NCI-H446 (cell line): ENCODE measurements at places on chromosomes 7 and 10.

GRCh38 chr10:16999665-17000451, 129.8 kb downstream of the CUBN start:
- no peak for DNase-seq

GRCh38 chr7:74174606-74175082, 488 bp downstream of the EIF4H start:
- DNase-seq: peak; percentile 2

DNA sequence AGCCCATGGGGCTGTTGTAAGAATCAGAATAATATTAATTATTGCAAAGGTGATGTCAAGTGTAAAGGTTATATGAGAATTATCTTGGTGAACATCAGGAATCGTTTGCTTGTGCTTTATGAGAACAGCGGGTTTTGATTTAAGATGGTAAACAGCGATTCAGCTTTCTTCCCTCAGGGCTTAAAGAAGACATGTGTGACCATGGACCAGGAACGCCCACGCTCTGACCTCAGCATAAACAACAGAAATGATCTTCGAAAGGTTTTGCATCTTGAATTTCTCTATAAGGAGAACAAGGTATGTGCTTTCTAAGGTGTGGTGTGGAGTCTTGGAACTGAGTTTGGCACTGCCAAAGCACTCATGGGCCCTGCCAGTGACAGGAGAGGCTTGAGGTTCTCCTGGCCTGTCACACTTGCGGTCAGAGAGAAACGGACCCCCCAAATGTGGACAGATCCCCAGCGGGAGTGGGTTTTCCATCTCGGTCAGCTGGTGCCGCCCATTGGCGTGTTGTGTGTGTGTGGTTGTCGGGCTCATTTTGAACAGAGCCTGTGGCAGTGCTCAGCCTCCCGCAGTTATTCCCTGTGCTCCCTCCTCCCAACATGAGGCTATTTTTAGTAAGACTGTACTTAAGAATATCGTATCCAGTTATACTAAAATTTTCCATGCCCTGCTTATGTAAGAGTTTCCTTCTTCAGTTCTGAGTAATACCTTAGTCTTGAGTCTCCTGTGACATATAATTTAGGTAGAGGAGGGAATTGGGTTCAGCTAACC, 7.2 kb downstream of the MINDY4 start:
- no peak for DNase-seq

DNA sequence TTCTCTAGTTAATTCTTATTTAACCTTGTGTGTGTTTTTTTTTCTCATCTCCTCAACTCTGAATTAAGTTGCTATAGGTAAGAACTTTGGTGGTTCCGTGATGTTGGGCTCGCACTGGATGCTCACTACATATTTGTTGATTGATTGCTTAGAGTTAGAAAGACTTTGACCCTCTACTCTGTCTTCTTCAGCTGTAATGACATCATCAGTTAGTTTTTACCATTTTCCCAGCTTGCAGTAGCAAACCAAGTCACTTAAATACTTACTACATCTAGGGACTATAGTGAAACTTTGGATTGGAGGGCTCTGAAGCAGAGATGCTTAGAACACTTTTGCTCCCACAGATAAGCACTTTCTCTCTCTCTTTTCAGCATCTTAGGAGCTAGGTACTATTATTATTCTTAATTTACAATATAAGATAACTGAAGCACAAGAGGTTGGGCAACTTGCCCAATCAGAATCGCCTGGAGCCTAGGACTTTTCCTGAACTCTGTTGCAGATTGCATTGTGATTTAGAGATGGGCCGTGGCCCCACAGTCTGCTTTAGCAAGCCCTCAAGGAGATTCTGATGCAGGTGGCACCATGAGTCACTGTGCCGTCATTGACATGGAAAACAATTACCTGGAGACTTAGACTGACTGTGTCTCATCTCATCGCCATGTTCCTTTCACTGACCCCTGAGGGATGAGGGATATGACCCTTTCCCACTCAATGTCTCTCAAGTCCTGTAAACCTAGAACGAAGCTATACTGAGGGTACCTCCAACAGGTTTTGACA, 471.9 kb upstream of the PODXL start:
- no peak for DNase-seq

DNA sequence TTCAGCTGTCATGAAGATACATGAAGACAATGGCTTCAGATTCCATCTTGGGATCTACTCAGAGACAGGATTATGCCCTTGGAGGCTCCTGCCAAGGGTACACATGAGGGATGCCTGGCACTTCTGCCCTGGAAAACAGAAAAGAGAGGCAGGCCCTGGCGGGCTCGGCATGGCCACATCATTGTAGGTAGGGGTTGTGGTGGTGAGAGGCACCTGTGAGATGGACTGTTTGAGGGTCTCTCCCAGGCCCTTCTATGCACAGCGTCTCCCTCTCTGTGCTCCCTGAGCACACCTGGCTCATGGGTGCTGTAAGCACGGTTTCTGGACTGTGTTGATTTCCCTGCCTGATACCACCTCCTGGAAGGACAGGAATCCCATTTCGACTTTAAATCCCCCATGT, 304.3 kb downstream of the GLRX3 start:
- no peak for DNase-seq

DNA sequence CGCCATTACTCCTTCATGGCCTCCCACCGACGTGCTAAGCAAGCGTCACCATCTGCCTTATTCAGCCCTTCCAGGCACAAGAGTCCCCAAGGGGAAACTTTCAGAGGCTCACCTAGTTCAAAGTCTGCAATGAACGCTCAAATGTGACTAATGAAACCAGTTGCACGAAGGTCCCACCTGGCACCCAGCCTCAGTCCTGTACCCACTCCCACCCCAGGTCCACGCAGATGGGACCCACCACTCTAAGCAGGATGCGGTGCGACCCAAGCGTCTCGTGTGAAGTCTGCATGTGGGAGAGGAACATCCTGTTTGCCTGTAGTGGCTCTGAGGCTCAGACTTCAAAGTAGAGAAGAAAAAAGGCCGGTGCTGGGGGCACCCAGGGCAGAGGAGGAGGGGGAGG, 40.3 kb downstream of the RGS10 start:
- no peak for DNase-seq

DNA sequence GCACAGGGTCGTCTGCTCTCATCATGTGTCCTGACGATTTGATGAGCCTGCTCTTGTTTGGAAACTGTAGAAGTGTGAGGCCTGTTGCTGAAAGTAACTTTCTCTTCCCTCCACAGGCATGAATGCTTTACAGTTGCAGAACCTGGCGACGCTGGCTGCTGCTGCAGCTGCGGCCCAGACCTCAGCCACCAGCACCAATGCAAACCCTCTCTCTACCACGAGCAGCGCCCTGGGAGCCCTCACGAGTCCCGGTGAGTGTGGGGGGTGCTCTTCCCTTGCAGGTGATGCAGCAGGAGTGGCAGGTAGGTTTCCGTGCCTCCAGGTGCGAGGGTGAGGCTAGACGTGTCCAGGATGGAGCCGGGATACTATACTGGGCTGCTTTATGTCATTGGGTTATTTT, 270.6 kb downstream of the CELF2 start:
- DNase-seq: no peak
